Stimulated activated CD8-positive, alpha-beta memory T cell treated with anti-CD3 and anti-CD28 coated beads, Interleukin-15, amount 100 ng/mL, for 48 hours (primary cell): ENCODE measurements at places on chromosomes 6 and 20.

DNA sequence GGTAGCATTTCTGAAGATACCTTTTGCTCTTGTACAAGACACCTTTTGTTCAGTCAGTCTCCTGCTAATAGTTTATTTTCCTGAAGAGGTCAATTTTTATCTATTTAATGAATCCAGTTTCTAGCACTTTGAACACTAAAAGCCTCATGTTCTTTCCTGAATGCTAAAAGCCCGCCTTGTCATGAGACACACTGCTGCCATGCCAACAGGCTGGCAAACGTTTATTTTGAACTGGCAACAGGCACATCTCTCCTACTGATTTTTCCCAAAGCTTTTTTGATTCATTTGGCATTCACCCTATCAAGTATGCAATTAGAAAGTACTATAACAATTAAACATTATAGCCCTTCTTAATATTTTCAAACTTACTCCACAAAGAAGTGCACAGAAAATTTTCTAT is 421.2 kb upstream of the EYS start:
- no peak for DNase-seq

DNA sequence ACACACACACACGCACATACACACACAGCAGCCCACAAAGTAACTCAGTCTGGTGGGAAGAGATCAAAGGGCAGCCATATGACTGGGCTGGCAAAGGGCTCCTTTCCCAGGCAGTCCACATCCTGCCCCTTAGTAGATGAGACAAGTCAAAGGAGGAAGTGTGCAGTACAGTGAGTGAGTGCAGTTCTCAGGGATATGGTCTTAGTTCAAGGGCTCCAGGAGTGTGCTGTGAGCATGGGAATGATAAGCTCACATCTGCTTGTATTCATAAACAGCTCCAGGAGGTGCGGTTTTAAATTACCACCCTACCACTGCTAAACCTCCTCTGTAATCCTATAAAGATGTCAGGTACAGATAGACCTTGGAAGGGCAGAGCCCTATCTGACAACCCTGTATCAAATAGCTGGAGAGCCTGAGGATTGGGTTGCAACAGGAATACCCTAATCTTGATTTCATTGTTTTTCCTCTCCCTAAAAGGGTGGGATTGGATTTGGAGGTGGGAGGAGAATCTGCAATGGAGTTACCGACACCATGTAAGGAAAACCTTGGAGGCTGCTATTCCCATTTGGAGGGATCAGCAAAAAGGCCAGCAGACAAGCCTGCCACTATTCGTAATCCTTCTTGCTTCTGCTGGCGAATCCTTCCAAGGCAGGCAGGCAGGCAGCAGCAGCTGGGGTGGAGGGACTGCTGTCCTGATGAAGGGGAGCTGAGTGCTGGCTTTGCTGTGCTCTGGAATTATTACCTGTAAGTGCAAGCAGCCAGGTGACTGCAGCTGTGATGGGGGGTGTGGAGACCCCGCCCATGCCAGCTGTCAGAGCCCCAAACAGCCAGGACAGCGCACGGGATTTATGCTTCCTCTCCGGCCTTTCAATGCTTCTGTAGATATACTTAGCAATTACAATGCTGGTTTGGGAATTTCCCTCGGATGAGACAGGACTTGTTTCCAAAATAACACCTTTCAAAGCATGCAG is 342.7 kb downstream of the PRL start:
- DNase-seq: no peak

- DNase-seq: no peak
Measured at GRCh38 chr20:49562311-49563014, 5.5 kb downstream of the PTGIS start.

DNA sequence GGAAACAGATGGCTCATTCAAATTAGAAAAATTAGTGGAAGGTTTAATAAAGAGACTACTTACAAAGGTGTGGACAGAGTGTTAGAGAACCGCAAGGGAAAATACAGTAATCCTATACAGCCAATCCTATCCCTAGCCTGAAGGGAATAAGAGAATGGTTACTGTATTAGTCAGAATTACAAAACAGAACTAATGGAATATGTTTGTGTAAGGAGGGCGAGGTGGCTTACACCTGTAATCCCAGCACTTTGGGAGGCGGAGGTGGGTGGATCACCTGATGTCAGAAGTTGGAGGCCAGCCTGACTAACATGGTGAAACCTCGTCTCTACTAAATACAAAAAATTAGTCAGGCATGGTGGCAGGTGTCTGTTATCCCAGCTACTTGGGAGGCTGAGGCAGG is 16.3 kb upstream of the TRPC4AP start:
- DNase-seq: no peak

GRCh38 chr6:130604841-130605399 is 222.3 kb upstream of the SMLR1 start:
- no peak for DNase-seq

DNA sequence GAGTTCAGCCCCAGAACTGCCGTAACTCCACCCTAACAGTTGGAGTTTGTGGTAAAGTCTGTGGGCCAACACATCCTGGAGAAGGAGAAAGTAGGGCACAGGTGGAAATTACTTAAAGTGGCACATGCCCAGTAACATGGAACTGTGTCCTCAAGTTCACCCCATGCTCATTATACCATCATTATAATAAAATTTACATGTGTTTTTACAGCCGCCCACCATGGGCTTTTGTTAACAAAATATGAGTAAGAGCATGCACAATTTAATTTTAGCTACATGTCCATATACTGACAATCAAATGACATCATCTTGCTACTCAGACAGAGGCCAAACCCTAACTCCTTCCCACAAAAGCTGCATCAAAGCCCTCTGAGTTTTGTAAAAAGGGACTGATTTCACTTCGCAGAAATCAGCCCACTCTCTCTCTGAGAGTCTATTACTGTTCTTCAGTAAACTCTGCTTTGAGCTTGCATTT is 17.3 kb upstream of the ELOVL4 start:
- no peak for DNase-seq

DNA sequence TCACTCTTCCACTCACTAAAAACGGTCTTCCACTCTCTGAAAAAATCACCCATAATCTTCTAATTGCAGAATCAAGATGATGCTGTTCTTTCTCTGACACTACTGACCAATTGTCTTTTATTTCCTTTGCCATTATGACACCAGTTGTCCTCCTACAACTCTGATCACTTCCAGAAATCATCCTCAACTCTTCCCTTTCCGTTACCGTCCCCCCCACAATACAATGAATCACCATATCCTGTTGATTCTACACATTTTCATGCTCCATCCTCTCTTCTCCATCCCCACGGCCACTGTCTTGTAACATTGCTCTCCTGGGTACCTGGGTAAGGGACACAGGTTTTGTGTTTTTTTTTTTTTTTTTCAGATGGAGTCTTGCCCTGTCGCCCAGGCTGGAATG is 2.5 kb upstream of the PPP2R5D start:
- no peak for DNase-seq

GRCh38 chr20:23598481-23598880 is 7.2 kb downstream of the CST9 start:
- DNase-seq: no peak

GRCh38 chr6:109671733-109672132 is 19.3 kb downstream of the AK9 start:
- DNase-seq: no peak

- DNase-seq: no peak
Measured at GRCh38 chr20:2991532-2991931, 51.9 kb upstream of the GNRH2 start.

DNA sequence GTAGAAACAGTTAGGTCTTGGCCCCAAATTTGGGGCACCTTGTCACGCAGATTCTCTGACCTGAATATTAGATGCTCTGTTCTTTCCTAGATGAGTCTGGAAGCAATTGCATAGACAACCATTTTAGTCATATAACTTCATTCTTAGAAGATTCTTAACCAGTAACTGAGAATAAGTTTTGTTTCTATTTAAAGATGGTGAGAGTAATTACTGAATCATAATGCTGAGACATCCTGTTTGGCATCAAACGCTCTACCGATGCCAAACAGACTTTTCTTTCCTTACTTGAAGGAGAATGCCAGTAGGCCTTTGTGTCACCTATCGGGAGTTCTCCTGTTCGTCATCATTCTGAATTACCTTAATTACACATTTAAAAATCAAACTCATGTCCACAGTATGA is 131.6 kb upstream of the ID4 start:
- no peak for DNase-seq

DNA sequence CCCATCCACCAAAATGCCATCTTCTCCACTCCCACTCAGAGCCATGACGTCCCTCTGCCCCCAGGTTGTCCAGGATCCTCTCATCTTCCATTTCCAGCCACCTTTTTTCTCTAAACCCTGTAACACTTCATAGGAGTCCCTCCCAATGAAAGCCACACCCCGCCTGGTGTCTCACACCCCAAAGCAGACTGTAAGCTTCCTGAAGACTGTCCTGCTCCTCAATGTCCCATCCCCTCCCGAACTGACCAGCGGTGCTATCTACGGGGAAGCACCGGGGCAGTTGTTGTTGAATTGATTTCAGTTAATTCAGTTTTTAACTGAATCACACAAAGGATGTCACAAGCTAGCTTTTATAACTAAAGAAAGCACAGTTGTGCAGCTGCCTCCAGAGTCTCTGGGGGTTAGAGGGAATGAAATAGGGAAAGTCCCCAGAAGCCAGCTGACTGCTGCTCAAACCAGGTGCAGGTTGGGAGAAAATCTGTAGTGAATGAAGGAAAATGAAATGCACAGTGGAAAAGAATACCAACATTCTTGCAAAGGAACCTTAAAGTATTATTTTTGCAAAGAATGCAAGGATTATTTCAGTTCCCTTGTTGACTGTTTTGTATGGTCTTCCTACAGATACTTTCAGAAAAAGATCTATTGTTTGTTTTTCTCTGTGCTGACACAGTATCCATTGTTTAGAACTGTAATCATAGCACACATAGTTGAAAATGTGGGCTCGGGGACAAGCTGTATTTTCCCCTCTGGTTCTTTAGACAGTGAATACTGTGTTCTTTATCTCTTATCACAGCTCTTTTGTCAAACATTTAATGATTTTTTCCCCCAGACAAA is 222.6 kb upstream of the QKI start:
- DNase-seq: no peak

DNA sequence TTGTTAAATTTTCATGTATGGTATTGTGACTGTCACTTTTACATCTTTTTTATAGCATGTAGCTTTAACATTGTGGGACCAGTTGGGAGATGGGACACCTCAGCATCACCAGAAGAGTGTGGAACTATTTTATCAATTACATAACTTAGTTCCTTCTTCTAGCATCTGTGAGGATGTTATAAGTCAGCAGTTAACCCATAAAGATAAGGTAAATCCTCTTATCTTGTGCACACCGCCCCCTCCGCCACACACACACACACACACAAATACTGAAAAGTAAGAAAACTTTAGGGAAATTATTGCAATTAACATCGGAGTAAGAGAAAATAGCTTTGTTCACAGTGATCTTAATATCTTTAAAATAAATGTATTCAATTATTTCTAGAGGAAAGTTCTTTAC is 60.9 kb downstream of the PGM3 start:
- DNase-seq: no peak

GRCh38 chr6:33992191-33992590 is 153.7 kb downstream of the GRM4 start:
- no peak for DNase-seq

DNA sequence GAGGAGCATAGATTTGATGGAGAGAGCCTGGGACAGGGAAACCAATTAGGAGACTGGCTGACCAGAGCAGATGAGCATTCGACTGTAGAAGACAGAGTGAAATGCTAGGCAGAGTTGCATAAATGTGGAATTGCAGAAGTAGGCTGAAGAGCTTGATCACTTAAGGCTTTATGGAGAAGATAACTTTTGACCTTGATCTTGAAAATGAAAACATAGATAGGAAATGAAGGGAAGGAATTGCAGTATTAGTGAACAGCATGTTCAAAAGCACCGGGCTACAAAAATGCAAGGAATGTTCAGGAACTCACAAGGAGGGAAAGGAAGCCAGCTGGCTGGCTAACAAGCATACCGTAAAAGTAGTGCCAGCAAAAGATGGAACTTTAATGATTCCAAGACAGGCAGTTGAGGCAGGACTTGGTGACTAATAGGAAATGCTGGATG is 20.5 kb upstream of the LTV1 start:
- DNase-seq: no peak

- DNase-seq: no peak
Measured at GRCh38 chr6:35224720-35225119, 11.0 kb downstream of the SCUBE3 start.

DNA sequence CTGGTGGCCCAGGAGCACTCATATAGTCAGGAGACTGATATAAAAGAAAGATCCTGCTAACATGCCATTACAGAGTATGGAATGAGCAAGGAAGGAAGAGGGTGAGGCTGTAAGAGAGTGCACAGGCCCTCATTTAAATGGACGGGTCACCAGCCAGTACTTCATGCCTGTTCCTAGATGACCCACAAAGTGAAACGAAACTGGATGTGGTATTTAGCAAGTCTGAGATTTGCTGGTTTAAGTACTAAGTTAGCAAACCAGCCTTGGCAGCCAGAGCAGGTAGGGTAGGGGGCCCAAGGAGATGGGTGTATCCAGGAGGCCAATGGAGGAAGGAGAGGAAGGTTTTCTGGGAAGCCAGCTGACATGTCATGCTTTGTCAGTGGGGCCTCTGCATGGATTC is 15.9 kb downstream of the NT5E start:
- no peak for DNase-seq

DNA sequence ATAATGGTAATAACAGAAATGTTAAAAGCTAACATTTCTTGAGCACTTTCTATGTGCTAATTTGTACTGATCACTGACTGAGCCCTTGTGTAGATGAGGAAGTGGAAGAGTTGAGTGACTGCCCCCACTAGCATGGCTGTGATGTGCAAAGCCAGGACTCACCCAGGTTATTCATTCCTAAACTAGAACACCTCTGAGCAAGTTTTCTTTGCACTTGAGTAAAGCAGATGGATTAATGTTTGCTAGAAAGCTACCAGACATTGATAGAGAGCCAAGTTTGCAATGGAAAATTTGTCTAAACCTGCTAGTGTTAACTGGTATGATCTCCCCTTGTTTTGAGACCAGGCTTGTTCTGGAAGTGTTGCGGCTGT is 467.4 kb upstream of the PLCB4 start:
- DNase-seq: no peak

DNA sequence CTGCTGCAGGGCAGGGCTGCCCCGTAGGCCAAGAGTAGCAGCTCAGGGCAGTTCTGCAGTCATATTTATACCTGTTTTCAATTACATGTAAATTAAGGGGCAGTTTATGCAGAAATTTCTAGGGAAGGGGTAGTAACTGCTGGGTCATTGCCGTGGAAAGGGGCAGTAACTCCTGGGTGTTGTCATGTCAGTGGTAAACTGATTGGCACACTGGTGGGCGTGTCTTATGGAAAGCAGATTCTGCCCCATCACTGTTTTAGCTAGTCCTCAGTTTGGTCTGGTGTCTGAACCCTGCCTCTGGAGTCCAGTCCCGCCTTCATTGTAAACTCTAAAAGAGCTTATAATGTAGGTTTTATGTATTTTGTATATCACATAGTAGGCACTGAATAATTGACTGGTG is 22.1 kb downstream of the MAP3K4 start:
- no peak for DNase-seq

- DNase-seq: no peak
Measured at GRCh38 chr6:156395276-156395675, 381.9 kb upstream of the ARID1B start.
